Activated CD4-positive, CD25-positive, alpha-beta regulatory T cell (primary cell): ENCODE measurements at places on chromosomes 6 and 20.

- no peak for DNase-seq
These were observed 7.0 kb upstream of the RALY start for GRCh38 chr20:33986560-33987216.

DNA sequence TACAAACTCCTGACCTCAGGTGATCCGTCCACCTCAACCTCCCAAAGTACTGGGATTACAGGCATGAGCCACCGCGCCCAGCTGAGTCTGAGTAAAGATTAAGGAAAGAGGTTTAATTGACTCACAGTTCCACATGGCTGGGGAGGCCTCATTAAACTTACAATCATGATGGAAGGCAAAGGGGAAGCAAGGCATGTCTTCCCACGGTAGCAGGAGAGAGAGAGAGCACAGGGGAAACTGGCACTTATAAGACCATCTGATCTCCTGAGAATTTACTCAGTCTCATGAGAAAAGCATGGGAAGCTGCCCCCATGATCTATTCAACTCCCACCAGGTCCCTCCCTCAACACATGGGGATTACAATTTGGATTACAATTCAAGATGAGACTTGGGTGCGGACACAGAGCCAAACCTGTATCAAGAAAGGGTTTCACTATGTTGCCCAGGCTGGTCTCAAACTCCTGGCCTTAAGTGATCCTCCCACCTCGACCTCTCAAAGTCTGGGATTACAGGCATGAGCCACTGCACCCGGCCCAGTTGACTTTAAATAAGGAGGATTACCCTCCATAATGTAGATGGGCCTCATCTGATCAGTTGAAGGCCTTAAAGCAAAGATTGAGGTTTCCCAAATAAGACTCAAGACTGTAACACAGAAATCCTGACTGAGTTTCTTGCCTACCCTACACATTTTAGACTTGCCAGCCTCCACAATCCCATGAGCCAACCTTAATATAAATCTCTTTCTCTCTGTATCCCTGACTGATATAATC, 13.1 kb upstream of the PEX7 start:
- no peak for DNase-seq

- no peak for DNase-seq
These were observed 4.7 kb downstream of the PTK6 start for GRCh38 chr20:63532449-63532971.

GRCh38 chr20:47762699-47763268, 22.5 kb downstream of the SULF2 start:
- no peak for DNase-seq

DNA sequence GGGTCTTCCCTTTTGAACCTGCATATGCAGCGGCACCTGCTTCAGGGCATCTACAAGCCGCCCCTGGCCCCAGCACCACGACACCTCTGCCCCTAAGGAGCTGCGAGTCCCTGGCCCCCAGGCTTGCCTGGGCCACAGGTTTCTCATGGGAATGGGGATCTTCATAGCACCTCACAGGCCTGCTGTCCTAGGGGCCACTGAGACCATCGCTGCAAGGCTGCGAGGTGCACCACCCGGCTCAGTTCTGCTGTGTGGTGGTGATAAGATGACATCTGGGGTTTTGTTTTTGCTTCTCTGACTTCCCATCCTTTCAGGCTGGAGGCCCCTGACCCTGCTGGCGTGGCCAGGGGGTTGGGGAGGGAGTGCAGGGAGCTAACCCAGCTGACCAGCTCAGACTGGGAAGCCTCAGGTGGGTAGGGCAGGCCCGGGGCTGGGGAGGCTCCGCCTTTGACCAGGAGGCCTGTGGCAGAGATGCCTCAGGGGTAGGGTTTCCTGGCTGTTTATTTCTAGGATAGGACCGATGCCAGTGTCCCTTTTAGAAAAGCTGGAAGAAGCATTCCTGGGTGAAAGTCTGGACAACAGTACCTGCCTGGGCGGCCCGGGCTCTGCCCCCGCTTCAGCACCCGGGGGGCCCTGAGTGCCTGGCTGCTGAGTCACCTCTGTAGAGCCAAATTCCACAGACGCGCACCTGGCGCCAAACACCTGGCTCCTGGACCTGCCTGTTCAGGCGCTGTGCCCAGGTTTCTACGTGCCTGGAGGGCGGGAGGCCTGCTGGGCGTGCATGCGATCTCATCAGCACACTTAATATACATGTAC, 264.7 kb downstream of the DLL1 start:
- no peak for DNase-seq

DNA sequence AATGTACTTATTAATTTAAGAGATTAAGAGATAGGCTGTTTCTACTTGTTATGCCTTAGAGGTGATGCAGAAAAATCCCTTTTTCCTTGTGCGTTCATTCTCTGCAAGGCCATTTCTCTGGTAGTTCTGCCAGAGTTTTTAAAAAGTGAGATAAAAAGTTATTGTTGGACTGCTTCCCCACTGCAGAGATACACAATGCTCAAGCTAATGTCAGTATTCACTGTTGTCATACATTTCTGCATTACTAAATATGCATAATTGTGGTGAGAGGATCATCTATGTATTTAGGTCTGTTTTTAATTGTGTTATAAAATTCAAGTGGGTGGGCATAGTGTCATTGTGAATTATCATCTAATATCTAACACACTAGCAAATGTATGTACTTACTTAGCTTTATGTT, 600.4 kb downstream of the HTR1B start:
- no peak for DNase-seq

DNA sequence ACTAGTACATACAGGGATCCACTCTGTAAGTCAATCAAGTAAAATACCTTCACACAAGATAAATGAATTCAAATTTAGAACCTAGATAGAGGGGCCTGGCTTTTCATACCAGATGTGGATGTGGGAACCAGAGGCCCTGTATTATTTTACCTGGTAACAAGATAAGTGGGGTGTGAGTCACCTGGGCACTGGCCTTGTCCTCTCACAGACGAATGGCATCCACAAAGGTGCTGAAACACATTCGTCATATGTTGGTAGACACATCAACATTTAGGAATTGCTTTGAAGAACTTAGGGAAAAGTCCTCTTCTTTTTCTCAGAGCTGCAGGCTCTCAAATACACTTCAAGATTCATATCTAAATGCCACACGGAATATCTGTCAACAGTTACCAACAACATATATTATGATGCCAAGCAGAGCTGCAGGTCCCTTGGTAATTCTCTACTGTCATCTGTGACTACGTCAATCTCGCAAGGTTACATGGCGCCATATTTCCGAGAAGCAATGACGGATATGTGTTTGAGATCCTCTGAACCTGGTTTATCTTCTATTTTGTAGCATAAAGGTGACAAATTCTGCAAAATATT, 618.6 kb downstream of the EPM2A start:
- DNase-seq = no peak

- DNase-seq = no peak
These were observed 161.4 kb downstream of the LY86 start for GRCh38 chr6:6749702-6750491.

DNA sequence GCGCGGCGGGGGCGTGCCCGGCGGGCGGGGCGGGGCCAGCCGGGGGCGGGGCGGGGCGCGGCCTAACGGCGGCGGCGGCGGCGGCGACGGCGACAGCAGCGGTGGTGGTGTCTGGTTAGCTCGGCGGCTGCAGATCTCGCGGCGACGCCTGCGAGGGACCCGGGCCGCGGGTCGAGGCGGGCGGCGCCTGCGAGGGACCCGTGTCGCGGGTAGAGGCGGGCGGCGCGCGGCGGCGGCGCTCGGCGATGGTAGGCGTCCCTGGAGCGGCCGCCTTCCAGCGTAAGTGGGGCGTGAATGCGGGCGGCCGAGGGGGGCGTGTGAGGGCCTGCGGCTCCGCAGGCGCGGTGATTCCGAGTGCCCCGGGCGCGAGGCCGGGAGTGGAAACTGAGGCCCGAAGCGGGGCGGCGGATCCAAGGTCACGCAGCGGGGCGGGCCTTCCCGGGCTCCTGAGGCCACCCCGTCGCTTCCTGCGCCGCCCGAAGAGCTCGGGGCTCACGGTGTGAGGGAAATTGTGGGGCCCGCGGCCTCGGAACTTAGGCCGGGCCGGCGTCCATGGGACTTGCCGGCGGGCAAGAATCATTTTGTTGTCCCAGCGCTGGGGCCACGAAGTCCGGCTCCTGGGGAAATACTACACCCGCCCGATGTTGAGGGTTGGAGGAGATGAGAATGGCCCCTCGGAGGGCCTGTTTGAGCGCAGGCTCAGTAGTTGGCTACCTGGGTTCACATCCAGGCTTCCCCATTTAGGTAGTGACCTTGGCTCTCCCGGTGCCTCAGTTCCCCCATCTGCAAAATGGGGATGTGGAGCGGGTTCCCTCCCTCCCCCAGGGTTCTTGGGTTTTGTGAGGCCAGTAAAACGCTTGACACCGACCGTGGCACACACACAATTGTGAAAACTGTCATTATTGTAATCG, at the start of gene CBFA2T2:
CBFA2T2 (plus strand) TSS at position 74 of the 911 bp plus-strand sequence; CDS start at position 246, 172 bp downstream.
- no peak for DNase-seq

DNA sequence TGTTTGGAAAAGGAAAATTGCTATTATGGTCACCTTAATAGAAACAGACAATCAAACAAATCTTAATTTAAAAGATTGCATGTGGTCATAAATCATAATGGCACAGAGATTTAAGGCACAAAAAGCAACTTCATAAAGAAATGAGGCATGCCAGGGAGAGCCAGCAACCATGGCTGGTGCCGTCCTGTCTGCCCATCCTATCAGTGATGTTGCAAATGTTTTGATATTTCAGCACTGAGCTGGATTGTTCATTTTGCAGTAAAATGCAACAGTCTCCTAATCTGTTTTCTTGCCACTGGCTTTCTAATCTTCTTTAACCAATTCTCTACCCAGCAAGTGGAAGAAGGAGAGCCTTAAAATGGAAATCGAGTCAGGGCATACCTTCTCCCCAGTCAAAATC, 249.8 kb downstream of the SAMD5 start:
- DNase-seq = no peak

- no peak for DNase-seq
These were observed 20.8 kb upstream of the MLN start for GRCh38 chr6:33824461-33825154.

GRCh38 chr6:52620906-52621190, 44.0 kb upstream of the TRAM2 start:
- DNase-seq = no peak
